CD4-positive, alpha-beta memory T cell (primary cell): ENCODE measurements at places on chromosomes 12 and 14. TPM values are rescaled to one million over a fixed set of nuclear protein-coding genes. Genes with fewer than 3 reads are reported as not detected.

GRCh38 chr14:80425686-80426085 lies 214.4 kb upstream of the DIO2 start:
- no peaks in the 10 kb centered on the region for H3K4me1 ChIP-seq
- H3K36me3 ChIP-seq = no peaks in the 10 kb centered on the region
- H3K27me3 ChIP-seq = no peaks in the 10 kb centered on the region
- H3K27ac ChIP-seq = no peak overlapping the region

DNA sequence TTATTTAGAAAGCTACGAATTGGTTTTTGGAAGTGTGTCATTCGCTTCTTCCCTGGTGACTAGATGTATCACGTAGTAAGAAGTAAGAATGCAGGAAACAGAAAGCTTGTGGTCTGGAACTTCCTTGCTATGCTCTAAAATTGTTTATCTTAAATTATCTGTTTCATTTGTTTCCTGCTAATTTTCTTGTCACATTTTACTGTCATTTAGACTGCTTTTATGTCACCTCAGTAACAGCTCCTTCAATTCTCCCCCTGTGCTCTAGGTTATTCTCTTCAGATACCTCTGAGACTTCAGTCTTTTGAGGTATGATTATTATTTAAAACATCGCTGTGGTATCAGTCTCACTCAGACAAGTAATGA lies 699 bp upstream of the CD69 start:
- peak; percentile 71 for DNase-seq
- peaks cover 58% of the 10 kb centered on the region for H3K4me1 ChIP-seq
- peak overlapping the region; percentile 80 for H3K4me3 ChIP-seq
- H3K27me3 ChIP-seq = no peaks in the 10 kb centered on the region
- peak overlapping the region; percentile 98 for H3K27ac ChIP-seq
- H3K36me3 ChIP-seq = peaks cover under 1% of the 10 kb centered on the region

DNA sequence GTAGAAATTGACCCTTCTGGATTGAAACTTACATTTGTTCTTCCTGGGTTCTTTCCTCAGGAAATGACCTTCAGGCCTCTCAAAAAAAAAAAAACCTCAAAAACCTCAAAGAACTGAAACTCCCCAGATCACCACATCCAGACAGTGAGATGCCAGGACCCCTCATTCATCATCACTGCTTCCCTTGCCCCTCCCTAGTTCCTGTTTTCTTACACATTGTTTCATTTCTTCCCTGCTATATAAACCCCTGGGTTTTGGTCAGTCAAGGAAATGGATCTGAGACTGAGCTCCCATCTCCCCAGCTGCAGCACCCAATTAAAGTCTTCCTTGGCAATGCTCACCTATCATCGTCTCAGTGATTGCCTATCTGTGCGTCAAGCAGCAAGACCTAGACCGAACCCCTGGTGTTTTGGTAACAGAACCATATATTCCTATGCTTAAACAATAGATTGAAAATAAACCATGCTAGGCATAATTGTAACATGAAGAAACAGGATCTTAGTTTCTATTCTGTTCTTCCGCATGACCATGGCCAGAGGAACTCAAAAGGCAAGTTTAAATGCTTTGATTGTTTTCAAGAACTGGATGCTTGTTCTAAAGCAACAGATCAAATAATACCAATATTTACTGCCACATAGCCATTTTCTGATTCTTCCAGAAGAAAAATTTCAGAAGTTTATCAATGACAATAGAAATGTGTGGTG lies 108.0 kb upstream of the MAX start:
- H3K36me3 ChIP-seq = no peaks in the 10 kb centered on the region
- no peaks in the 10 kb centered on the region for H3K27me3 ChIP-seq
- peaks cover 68% of the 10 kb centered on the region for H3K4me1 ChIP-seq
- DNase-seq = no peak

DNA sequence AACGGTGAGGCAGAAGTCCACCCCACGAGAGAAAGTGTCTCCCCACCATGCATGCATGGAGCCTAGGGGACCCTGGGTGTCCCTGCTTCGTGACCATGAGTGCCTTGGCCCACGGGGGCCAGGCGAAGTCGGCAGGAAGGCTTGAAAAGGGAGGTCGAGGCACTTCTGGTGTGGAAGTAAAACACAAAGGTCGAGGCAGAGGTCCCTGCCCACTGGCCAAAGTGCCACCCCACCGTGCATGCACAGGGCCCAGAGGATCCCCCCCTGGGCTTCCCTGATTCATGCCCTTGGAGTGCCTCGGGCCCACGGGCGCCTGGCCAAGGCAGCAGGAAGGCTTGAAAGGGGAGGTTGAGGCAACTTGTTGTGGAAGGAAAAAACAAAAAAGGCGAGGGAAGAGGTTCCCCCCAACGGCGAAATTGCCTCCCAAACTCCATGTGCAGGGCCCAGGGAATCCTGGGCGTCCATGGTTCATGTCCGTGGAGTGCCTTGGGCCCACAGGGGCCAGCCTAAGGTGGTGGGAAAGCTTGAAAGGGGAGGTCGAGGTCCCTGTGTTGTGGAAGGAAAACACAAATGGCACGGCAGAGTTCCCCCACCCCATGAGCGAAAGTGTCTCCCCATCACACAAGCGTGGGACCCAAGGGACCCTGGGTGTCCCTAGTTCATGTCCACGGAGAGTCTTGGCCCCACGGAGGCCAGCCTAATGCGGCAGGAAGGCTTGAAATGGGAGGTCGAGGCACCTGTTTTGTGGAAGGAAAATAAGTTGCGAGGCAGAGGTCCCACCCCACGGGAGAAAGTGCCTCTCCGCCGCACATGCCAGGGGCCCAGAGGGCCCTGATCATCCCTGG lies 372.1 kb downstream of the ALG10 start:
- H3K27ac ChIP-seq = no peak overlapping the region
- no peak for DNase-seq
- no peaks in the 10 kb centered on the region for H3K27me3 ChIP-seq
- H3K4me3 ChIP-seq = no peak overlapping the region
- no peaks in the 10 kb centered on the region for H3K4me1 ChIP-seq

The SLC16A7 gene
- 52.9 TPM for total RNA-seq

The PRMT5 gene
- 30.5 TPM for total RNA-seq

The FAIM2 gene
- total RNA-seq = 0.17 TPM
